Natural killer cell (primary cell): ENCODE measurements at places on chromosomes 4 and X.

DNA sequence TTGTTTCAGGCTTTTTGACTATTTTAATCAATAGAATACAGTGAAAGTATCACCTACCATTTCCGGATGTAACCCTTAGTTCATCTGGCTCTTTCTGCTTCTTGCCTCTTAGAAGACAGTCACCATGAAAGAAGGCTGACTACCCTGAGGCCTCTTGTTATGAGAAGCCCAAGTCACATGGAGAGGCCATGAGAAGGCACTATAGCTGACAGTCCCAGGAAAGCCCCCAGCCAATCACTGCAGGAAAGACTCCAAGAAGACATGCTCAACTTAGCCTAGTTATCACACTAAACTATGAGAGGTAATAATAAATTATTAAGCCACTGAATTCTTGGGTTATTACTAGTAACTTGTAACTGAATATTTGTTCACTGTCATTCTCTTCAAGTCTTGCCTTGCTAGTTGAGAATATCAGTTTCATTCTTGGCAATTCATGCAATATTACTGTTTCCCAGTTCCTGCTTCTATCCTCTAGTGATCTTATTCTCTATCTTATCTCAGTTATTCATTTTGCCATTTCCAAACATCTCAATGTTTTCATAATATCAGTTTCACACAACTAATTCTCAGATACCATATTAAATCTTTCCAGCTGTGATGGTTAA lies 57.1 kb upstream of the GUCY1A1 start:
- no peak for DNase-seq

GRCh38 chrX:19517965-19518364 lies 2.7 kb upstream of the MAP3K15 start:
- DNase-seq, result no peak

DNA sequence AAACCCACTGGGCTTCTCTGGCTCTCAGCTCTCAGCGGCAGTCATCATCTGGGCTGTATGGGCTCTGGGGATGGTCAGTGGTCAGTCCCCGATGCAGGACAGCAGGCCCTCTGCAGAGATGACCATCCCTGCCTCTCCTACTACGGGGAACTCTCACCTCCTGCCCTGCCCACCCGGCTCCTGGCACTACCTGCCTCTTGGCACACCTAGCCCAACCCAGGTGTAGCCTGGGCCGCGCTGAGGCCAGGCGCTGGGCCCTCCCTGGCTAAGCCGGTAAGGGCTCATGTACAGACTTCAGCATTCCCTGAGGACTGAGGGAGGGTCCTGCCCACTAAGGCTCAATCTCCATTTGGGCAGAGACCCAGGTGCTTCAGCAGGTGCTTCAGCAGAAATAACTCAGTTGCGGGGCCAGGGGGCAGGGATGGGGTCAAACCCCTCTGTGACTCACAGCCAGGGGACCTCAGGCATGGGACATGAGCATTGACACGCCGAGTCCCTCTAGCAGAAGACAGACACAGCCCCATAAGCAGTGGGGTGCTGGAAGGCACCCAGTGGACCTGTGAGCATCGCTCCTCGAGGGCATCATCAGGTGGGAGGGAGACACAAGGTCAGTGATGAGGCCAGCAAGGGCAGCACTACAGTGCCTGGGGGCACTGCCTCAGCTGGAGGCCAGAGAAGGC lies 71.0 kb downstream of the ACOX3 start:
- no peak for DNase-seq

GRCh38 chr4:186699881-186700397 lies 23.7 kb downstream of the FAT1 start:
- DNase-seq, result no peak

DNA sequence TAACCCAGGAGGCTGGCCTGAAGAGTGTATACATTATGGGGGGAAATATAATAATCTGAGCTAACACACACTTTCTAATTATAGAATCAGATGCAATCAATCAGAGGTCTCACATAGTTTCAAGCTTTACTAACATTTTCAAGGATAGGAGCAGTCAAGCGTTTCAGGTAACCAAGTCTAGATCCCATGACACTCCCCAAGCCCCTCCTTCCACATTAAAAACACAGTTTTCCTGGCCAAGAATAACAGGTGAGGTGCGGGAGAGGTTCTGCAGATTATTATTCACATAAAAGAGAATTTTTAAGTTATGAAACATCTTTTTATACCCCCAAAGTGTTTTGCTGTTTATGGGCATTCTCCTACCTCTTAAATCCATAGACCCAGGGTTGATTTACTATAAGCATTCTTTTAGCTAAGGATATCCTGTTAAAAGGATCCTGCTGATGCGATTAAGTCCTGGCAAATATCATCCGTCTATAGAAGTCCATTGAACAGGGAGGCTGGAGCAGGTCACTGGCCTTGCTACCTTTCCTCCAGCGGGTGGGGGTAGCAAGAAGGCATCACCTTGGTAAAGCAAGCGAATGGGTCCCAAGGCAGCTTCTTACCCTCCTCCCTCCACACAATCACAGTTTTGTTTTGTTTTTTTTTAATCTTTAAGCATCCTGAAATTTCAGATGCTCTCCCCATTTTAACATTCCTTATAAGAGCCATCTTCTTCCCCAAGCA lies 104.7 kb upstream of the GPM6A start:
- DNase-seq, result no peak
